ENCODE measurements at places on chromosomes 5 and 9.

GRCh38 chr5:35438288-35438687 lies 179.4 kb upstream of the SPEF2 start:
- no peak for DNase-seq

- no peak for DNase-seq
Measured at GRCh38 chr5:101364469-101364868, 461.4 kb upstream of the ST8SIA4 start.

GRCh38 chr5:128854931-128855330 lies 110.4 kb upstream of the SLC27A6 start:
- no peak for DNase-seq

DNA sequence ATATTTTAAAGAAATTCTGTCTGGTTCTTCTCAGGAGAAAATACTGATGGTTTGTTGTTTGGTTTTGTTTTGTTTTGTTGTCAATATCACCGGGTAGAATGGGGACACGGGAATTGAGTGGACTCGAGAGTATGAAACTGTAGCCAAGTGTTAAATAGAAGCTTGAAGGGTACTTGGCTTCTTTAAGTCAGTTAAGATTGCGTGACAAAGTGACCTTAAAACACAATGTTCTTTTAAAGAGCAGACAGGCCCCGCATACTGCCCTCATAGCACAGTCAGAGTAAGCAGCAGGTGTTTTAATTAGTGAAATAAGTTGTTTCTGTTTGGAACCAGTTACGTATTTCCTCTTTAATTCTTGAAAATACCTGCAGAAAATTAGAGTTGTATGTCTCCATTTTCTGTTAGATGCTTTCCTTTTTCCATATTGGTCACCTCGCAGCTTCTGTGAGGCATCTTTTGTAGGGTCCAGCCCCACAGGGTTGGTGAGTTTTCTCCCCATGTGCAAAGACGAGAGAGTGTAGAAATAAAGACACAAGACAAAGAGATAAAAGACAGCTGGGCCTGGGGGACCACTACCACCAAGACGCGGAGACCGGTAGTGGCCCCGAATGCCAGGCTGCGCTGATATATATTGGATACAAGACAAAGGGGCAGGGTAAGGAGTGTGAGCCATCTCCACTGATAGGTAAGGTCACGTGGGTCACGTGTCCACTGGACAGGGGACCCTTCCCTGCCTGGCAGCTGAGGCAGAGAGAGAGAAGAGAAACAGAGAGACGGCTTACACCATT lies 9.6 kb downstream of the TRIP13 start:
- no peak for DNase-seq

GRCh38 chr5:135881244-135881643 lies 14.4 kb downstream of the IL9 start:
- no peak for DNase-seq

DNA sequence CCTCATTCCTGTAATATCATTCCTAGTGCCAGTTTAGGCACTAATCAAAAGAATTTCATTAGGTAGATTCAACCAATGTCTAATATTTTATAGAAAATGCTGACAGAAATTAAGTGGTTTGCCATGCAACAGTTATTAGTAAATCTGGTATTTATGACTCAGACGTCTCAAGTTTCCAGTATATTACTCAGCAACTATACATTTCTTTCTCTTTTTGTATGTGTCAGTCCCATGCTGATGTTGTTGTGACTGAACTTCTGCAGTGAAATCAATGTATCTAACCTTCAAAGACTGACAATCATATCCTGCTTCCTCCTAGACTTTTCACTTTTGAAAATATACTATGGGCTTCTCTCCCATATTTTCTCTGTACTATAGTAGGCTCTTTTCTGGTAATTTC lies 822.5 kb downstream of the NR2F1-AS1 start:
- no peak for DNase-seq

DNA sequence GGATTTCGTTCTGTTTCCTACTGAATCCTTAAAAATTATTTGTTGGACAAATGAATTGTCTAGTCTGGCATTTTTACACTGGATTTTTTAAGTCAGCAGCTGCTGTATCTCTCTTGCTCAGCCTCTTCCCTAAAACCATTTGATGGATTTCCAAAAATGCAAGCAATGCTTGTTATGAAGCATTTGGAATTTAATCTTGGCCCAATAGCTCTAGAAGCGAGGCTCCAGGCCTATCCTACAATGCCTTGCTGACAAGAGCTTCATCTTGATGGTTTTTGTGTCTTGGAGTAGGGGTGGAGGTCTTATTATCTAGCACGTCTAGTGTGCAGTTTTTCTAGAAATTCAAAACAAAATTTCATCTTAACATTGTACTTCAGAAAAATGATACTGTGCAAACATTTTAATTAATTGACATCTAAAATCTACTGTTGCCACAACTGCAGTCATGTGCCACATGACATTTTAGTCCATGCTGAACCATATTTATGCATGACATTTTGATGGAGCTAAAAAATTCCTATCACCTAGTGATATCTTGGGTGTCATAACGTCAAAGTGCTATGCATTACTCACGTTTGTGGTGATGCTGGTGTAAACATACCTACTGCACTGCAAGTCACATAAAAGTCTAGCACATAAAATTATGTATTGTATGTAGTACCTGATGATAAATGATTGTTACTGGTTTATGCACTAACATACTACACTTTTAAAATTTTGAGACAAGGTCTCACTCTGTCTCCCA lies 5.9 kb upstream of the RAD23B start:
- no peak for DNase-seq

GRCh38 chr5:111262153-111262552 lies 38.0 kb downstream of the CAMK4 start:
- DNase-seq: no peak

- no peak for DNase-seq
Measured at GRCh38 chr5:81469676-81470075, 75.7 kb upstream of the ACOT12 start.

- DNase-seq: no peak
Measured at GRCh38 chr5:59749782-59750520, 143.6 kb downstream of the PDE4D start.

- DNase-seq: no peak
Measured at GRCh38 chr9:125468646-125469045, 207.0 kb downstream of the GAPVD1 start.

GRCh38 chr5:14189680-14190079 lies 46.5 kb downstream of the TRIO start:
- no peak for DNase-seq

- DNase-seq: no peak
Measured at GRCh38 chr5:159640921-159641320, 275.4 kb upstream of the ADRA1B start.

DNA sequence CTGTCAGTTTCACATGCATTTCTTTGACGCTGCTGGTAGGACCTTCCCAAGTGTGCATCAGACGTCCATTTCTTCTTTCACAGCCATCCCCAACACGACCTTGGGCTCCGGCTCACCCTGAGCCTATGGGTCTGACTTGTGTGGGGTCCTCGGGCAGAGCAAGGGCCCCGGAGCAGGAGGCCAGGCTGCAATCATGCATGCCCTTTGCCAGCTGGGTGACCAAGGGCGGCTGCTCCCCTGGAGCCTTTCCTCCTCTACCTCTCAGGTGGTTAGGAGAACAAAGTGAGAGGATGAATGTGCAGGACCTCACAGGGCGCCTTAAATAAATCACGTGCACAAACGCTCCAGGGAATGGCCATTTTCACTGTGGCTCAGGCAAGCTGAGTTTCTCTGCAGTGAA lies 33.2 kb downstream of the TERT start:
- DNase-seq: no peak

GRCh38 chr5:5246736-5247135 lies 106.6 kb downstream of the ADAMTS16 start:
- no peak for DNase-seq

GRCh38 chr5:102294886-102295395 lies 1.1 kb downstream of the SLCO4C1 start:
- DNase-seq: no peak

DNA sequence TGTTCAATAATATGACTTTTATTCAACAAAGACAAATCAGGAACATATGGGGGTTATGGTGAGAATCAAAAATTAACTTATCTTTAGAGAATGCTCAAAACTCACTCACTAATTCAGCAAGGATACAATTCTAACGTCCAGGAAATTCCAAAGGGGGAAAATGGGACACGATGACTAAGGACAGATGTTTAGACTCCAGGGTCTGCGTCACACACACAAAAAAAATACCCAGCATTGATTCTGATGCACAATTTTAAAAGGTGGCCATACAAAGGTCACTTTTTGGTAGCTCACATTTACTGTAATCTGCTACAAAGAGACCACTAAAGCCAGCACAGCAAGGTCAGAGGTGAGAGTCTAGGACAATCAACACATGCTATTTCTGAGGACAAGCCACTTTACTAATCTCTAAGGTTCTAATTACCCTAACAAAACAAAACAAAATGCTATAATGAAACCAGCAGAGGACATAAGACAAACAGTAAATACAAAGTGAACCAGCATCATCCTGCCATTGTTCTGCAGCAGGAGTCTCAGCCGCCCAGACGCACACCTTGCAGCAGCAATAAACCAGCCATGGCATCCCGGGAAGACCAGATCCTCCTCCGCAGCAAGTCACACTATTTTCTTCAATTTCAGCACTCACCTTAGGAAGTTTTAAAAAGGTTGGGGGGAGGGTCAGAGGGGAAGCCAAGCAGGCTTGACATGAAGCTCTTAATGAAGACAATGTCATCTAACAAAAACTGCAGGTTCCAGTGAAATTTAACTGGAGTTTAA lies 57.8 kb downstream of the TTC39B start:
- DNase-seq: no peak

GRCh38 chr9:26727471-26727870 lies 165.1 kb downstream of the CAAP1 start:
- DNase-seq: no peak

DNA sequence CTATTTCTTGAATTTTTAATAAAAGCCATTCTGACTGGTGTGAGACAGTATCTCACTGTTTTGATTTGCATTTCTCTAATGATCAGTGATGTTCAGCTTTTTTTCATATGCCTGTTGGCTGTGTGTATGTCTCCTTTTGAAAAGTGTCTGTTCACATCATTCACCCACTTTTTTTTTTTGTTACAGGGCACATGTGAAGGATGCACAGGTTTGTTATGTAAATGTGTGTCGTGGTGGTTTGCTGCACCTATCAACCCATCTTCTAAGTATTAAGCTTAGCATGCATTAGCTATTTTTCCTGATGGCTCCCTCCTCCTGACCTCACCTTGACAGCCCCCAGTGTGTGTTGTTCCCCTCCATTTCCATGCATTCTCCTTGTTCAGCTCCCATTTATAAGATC lies 39.3 kb upstream of the IFNE start:
- DNase-seq: no peak

- DNase-seq: no peak
Measured at GRCh38 chr5:62354028-62354874, 48.2 kb downstream of the KIF2A start.

GRCh38 chr5:139808481-139809330 lies 13.1 kb downstream of the PSD2 start:
- peak; percentile 71 for DNase-seq

- no peak for DNase-seq
Measured at GRCh38 chr5:169160405-169160901, 140.5 kb downstream of the SLIT3 start.

DNA sequence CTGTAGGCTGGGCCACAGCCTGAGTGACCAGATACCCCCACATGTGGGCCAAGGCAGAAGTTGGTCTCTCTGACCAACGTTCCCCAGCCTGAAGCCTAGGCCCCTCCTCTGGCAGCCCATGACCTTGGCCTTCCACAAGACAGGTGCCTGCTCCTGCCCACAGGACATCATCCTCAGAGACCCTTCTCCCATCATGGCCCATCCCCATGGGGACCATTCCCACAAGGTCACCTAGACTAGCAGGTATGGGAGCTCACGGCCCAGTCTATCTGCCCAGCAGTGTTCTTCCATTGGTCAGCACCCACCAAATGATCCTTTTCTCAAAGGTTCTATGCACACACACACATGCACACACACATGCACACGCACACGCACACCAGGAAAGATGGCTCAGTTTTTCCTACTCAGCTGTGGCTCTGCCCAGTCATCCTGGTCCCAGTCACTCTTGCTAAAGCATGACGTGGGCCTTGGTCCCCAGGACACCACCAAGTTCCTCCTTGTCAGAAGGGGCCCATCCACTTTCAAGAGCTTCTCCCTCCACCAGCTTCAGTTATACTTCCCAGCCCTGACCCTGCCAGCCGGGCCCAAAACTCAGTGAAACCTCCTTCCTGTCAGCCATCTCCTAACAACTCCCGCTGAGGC lies 65.4 kb downstream of the PAX5 start:
- DNase-seq: no peak

GRCh38 chr5:124056326-124056990 lies 544.5 kb downstream of the CSNK1G3 start:
- no peak for DNase-seq

- no peak for DNase-seq
Measured at GRCh38 chr5:24163091-24163490, 481.7 kb downstream of the CDH10 start.

- no peak for DNase-seq
Measured at GRCh38 chr9:3809724-3810123, 283.9 kb upstream of the RFX3 start.

Measured in femur (tissue), 1 donor.